Umbilical cord (tissue), 2 donors: ENCODE measurements at places on chromosomes 2 and 18. TPM values are rescaled to one million over a fixed set of nuclear protein-coding genes. Genes with fewer than 3 reads are reported as not detected.

GRCh38 chr2:74499267-74499939, at the start of gene LBX2:
TSS of gene LBX2 (minus strand) at chr2:74499603. CDS start at chr2:74499537, 66 bp downstream.
- peak; percentile 28 for DNase-seq

DNA sequence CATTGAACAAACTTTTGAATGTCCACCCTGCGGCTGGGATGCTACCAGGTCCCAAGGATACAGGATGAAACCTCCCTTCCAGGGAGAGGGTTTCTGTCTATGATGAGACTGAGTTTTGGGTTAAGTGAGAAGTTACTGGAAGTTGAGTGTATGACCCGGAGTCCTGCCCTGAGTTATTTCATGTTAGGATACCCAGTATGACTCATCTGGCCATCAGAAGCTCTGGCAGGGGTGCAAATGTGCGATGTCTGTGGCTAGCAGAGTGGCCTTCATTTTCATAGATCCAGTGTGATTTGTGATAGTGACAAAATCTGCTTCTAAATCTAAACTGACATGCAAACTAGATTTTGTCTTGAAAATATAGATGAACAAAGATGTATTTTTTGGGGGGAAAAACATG, 55.3 kb downstream of the KCTD1 start:
- DNase-seq: no peak

GRCh38 chr2:9207641-9208311, 1.2 kb downstream of the ASAP2 start:
- no peak for DNase-seq

- DNase-seq: no peak
These were observed 107.3 kb upstream of the HS6ST1 start for GRCh38 chr2:128425731-128426620.

DNA sequence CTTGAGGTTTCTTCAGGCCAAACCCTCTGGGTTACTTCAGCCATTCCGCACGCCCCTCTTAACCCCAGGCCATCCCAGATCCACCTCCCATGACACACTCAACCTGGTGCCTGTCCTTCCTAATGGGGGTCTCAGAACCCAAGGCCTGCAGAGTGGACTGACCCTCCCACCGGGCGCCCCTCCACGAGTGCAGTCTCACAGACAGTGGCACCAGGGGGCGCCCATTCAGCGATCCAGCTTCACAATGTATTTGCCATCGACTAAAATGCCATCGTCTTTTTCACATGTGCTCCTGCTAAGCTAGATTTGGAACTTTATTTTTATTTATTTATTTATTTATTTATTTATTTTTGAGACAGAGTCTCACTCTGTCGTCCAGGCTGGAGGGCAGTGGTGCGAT, 38.5 kb downstream of the INPP5D start:
- DNase-seq: no peak

- DNase-seq: peak; percentile 23
These were observed 673 bp upstream of the SMCHD1 start for GRCh38 chr18:2654928-2655177.

Gene VSNL1
- total RNA-seq: 7.7 TPM
